Stimulated activated CD4-positive, alpha-beta T cell treated with anti-CD3 and anti-CD28 coated beads, Interleukin-15, amount 100 ng/mL, for 48 hours (primary cell): ENCODE measurements at places on chromosomes 7 and 10.

DNA sequence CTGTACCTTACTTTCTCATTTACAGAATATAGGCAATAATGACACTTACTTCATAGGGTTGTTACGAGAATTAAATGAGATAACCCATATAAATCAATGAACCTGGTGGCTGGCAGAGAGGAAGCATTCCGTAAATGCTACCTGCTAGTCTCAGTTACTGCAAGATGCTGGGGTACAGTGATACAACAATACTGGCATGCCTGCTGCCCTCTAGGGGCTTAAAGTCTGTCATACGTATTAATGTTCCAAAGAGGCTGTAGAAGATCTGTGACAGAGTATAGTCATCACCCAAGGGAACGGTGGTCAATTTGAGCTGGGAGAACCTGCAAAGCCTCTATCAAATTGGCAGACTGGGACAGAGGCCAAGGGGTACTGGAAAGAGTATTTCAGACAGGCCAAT lies 421.5 kb downstream of the GPAM start:
- DNase-seq: no peak

- no peak for DNase-seq
These were observed 119.0 kb upstream of the LANCL2 start for GRCh38 chr7:55246171-55246570.

DNA sequence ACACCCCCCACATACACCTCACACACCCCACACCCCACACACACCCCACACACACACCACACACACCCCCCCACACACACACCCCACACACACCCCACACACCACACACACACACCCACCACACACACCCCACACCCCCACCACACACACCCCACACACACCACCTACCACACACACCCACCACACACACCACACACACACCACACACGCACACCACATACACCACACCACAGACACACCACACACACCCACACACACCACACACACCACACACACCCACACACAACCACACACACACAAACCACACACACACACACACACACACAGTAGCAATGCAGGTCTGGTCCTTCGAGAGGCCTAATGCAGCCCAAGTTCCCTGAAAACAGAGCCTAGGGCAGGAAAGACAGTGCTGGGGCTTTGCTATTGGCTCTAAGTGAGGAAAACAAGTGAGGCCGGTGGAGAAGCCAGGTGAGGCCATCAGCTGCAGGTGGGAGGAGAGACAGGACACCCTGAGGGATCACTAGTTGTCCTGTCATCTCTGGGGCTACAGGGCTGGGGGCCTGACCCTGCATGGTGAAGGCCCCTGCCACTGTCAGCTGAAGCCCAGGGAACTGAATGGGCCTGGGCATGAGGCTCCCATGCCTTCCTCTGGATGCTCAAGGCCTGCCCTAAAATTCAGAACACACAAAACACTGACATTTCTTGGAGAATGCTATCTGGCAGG lies 92.6 kb downstream of the CYTH3 start:
- DNase-seq: no peak

DNA sequence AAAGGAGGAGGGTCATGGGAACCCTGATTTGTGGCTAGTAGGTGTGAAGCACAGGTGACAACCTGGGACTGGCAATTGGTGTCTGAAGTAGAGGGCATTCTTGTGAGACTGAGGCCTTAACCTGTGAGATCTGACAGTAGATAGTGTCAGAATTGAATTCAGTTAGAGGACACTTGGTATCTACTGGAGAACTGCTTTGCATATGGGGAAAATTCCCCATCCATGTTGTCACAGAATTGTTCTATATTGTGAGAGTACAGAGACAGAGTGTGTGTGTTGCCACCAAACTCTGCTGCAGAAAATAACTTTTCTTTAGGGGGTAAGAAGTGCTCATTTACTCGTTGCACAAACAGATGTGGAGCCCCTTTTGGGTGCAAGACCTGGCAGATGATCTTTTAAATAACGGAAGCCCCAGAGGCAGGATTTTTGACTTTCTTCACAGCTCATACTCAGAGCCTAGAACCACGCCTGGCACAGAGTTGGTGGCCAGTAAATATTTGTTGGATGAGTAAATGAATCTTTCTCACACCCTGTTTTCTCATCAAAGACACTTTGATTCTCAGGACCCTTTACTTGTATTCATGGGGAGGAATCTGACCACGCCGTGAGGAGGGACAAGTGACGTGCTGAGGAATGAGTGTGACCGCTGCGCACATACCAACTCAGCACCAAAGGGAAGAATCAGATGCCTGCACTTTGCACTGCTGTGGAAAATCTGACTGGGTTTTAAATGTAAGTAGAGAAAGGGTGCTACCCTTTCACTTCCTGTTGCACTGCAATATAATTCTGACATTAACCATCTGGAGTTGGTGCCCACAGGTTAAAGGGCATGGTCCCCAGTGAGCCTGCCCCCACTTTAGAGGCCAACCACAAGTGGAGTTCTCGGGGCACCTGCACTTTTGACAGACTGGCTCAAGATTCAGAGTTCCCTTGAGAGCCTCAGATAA lies 39.2 kb upstream of the SDHAF3 start:
- DNase-seq: no peak

DNA sequence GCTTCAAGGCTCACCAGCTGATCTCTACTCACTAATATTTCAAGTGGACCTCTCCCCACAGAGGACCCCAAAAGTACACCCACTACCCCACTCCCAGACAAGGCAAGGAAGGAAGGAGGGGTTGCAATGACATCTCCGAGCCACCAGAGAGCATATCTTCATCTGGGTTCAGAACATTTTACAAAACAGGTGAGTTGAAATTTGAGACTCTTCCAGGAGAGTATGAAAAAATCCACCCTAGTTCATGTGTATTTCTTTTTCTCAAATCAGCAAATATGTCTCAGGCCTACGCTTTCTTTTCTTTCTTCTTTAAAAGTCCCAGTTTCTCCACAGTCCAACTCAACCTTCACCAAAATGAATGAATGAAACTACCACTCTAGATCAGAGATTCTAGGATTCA lies 61.9 kb downstream of the SGMS1 start:
- no peak for DNase-seq

- DNase-seq: no peak
These were observed 129.9 kb downstream of the DOCK4 start for GRCh38 chr7:112076324-112076723.

- peak; percentile 13 for DNase-seq
These were observed 65.9 kb upstream of the LRRN3 start for GRCh38 chr7:111025006-111025405.

DNA sequence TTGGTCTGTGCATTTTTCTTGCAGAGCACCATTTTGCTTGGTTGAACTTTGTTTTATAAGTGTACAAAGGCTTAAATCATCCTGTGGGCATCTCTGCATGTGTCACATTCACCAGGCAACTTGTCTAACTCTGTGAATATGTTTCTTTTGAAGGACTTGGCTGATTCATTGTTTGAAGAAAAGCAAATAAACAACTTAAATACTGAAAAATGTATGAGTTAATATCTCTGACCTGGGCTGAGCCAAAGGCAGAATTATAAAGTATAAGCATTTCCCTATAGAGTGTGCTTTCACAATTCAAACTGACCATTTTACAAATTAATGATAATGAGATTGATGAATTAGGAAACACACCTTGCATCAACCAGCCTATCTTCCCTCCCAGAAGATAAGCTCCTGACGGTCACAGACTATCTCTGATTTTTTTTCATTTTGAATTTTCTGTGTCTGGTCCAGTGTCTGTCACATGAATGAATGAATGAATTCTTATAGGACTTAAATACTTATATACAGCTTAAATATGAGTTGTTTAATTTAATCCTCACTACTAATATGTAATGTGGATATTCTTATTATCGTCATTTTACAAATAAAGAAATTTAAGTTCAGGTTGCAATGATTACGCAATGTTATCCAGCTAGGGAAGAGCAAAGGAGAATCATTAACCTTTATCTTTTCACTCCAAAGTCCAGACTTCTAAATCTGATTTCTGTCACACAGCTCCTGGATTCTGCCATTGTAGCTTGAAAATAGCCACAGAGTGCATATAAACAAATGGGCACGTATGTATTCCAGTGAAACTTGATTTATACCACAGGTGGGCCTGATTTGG lies 182.0 kb upstream of the PHYHIPL start:
- no peak for DNase-seq

- DNase-seq: no peak
These were observed 506.1 kb upstream of the FZD8 start for GRCh38 chr10:36148207-36148606.

DNA sequence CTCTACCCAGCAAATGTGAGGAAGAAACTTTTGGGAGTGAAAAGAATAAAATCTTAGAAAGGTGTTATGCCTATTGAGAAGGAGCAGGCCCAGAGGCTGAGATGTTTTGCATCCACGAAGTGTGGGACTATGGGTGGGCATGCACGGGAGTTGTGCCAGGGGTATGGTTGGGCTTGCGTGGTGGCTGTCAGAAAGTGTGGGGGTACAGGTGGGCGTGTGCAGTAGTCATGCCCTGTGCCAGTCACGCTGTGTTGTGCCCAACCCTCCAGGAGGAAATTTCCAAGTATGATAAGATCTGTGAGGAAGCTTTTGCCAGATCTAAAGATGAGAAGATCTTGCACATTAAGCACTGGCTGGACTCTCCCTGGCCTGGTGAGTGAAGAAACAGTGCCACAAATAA lies 52.9 kb upstream of the ZMIZ2 start:
- DNase-seq: no peak

GRCh38 chr7:87199241-87199640 lies 20.3 kb downstream of the TMEM243 start:
- DNase-seq: no peak
